Adipocyte (in vitro differentiated cells): ENCODE measurements at places on chromosomes 11 and 22.

- no peak for DNase-seq
These were observed 23.1 kb downstream of the PIH1D2 start for GRCh38 chr11:112050721-112051120.

DNA sequence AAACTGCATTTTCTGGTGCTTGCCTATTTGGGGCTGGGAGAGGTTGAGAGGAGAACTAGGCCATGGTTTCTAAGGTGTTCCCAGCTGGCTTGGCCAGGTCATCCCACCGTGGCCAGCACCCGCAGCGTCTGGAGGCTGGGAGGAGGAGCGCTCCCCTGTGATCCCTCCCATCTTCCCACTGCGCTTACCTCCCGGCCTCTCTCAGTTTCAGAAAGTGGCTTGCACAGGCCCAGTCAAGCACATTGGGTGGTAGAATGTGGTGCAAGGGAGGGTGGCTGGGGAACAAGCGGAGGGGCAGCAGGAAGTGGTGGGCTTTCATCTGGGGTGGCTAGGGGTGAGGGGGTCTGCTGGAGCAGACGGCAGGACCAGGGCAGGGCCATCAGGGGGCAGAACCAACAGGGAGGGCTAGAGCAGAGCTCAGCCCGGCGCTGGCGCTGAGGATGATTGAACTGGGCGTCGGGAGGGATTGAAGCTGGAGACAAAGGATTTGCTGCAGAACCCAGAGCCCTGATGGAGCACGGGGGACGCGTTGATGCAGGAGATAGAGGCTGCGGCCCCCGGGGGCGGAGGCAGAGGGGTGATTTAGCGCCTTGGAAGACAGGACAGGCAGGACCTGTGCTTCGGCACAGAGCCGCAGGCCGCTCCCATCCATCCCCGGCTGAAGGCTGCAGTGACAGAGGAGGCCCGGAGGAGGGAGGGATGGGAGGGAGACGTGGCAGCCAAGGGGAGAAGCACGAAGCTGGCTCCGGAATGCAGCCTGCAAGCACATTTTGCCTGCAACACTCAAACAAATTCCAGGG, 76.0 kb downstream of the TRIM29 start:
- DNase-seq, result peak; percentile 8

DNA sequence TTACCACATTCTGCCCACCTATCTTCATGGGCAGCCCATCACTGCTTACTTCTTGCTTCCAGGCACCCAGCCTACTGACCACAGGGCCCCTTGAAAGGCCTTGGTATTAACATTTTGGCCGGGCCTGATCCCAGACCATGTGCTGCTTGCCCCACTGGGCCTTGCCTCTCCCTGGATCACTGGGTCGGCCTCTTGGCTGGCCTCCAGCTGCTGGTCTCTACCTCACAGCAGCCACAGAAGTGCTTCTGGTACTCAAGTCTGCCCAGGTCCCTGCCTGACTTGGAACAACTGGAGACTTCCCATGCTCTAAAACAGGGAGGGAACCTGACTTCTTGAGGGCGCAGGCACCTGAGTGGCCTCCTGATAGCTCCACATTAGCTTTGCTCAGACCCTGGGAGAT, 63.6 kb downstream of the THAP12 start:
- no peak for DNase-seq

DNA sequence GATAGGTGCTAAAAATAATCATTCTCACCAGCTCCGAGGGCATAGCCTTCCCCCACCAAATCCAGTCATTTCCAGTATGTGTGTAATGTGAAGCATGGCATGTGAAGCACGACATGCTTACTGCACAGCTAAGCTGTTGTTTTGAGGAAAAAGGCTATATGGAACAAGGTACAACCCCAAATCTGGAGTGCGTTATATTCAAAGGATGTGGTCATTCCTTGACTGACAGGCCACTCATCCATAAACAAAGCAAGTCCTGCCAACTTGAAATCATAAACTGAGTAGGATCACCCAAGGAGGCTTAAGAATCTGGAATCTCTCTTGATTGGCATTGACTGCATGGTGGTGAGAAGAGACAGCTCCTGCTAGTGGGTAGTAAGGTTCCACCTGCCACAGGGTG, 3.7 kb downstream of the MAP6 start:
- DNase-seq, result no peak

DNA sequence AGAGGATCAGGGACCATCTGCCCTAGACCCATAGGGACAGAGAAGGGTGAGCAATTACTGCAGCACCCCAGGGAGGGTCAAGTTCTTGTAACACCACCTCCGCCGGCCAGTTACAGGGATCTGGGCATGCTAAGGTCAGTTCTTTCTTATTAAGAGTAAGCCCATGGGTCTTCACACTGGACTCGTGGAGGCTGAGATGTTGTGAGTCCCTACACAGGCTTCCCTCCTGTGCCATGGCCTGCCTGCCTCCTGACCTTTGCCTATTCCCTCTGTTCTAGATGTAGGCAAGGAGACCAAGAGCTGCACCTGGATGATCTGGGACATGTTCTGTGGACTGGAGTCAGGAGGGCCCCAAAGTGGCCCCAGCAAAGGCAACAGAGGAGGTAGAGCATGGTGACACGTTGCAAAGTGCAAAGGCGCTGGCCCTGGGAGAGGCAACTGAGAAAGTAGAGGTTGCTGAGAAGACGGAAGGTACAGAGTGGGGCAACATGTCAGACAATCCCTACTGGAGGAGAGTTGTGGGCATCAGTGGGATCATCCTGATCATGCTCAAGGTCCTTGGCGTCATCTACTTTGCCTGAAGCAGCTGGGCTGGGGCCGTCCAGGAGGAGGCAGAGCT, 16.3 kb upstream of the GNAZ start:
- DNase-seq, result no peak

GRCh38 chr11:102957953-102958352, 2.4 kb upstream of the MMP13 start:
- no peak for DNase-seq
